ENCODE measurements at places on chromosomes 13 and 19.

- no peak for DNase-seq
These were observed 66.9 kb downstream of the MICU2 start for GRCh38 chr13:21537105-21537504.

DNA sequence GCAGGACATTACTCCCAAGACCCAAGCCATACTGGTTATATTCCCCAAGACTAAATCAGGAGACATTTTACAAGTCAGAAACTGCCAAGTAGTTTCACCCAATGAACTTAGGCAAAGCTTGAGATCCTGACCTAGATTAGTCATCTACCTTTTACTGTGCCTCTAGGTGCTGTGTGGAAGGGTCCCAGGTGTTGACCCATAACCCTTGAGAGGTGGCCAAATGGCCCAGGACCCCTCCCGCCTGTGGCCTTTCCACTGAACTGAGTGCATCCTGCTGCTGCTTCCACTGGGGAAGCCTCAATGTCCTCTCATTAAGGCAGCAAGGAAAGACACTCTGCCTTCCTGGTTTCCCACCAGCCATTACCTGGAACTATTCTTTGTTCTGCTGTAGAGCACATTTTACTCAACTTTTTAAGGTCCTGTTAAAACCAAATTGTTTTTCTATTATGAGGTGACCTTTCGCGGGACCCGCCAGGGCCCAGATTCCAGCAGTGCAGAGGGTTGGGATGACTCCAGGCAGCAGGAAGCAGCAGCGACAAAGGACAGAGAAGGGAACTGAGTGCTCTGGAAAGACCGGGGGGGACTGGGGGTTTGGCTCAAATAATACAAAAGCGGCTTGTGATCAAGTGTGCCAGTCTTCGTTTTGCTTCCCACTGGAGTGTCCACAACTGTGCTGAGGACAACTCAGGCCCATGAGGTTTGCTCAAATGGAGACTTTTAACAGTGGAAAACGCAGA is 27.1 kb downstream of the ANKRD10 start:
- no peak for DNase-seq

DNA sequence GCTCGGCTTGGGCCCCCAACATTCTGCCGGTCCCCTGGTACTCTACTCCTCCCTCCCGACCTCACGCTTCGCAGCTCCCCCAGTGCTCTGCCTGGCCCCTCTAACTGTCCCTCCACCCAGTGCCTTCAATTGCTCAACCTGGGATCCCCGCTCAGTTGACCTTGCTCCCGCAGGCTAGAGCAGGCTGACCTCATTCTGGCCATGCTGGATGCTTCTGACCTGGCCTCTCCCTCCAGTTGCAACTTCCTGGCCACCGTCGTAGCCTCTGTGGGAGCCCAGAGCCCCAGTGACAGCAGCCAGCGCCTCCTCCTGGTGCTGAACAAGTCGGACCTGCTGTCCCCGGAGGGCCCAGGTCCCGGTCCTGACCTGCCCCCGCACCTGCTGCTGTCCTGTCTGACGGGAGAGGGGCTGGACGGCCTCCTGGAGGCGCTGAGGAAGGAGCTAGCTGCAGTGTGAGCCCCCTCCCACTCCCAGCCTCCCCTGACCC is 3.6 kb downstream of the GTPBP3 start:
- DNase-seq, result no peak

- DNase-seq, result no peak
These were observed 580 bp downstream of the AP2A1 start for GRCh38 chr19:49767381-49767780.

- DNase-seq, result peak; percentile 42
These were observed 4.8 kb downstream of the FCHO1 start for GRCh38 chr19:17755977-17756670.

GRCh38 chr13:28958018-28958417 is 137.9 kb downstream of the MTUS2 start:
- no peak for DNase-seq

DNA sequence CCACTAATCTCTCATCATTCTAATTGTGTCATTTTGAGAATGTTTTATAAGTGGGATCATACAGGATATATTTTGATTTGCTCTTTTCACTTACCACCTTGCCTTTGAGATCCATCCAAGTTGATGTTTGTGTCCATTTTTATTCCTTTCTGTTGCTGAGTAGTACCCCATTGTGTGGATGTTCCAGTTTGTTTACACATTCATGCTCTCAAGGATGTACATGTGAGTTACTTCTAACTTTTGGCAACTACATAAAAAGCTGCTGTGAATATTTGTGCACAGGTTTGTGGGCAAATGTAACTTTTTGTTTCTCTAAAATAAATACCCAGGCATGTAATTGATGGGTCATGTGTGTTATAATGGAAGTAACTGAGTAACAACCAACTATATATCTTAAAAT is 64.9 kb downstream of the RFC3 start:
- no peak for DNase-seq

DNA sequence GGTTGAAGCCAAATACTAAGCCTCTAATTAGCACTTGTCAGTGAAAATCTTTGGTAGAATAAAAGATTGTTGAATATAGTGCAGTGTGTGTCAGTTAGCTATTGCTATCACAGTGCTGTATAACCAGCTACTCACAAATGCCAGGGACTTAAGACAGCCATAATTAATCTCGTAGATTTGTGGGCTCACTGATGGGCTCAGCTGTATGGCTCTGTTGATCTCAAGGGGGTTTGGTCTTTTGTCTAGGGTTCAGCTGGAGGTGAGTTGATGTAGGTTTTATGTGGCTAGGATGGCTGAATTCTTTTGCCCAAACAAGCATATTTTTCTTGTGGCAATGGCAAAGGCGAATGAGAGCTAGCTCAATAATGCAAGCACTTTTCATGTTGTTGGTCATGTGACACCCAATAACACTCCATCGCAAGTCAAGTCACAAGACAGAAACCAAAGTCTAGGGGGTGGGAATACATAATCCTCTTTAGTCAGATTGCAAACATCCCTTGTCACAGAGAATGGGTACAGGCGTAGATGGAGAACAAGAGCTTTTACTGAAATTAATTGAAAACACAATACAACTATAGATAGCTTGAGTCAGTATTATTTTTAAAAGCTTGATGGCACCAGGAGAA is 121.7 kb upstream of the EDNRB start:
- no peak for DNase-seq

DNA sequence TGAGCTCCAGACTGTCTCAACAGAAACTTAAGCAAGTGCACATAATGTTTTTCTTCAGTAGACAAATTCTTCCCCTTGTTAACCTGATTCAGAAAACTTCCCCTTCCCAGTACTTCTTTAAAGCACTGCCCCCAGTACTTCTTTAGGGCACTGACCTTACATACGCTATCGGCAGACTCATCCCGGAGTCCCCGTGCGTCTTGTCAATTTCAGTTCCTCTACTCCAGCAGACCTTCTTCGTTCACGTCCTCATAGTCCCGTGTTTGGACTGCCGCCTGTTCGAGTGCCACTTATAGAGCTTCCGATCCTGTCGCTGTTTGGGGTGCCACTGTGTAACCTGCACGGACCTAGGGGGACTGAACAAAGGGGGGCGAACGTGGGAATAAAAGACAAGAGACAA is 29.0 kb downstream of the ZNF627 start:
- DNase-seq, result no peak

- DNase-seq, result no peak
These were observed 727.4 kb upstream of the SLITRK1 start for GRCh38 chr13:84609716-84610115.

DNA sequence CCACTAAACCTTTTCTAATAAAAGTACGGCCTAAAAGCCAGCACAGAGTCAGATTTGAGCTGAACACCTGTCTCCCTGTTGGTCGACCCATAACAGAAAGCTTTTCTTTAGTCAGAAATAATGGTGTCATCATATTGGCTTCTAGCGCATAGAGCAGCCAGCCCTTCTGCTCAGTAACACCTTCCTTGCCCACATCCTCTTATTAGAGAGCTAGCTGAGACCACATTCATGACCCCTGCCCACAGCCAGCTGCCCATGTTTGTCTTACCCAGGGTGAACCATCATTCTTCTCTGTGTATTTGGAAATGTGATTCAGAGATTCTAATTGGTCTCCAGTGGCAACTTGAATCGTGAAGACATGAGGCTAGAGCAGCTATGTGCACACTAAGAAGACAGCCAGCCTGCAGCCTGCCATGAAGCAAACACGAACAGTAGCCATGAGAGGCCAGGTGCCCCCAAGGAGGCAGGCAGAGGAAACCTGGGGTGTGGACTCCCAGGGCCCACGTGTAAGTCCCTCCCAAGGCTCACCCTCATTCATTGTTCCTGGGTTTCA is 82.3 kb upstream of the PDCD5 start:
- no peak for DNase-seq

- DNase-seq, result no peak
These were observed 671 bp upstream of the SLC46A3 start for GRCh38 chr13:28719227-28720055.

GRCh38 chr13:23799945-23800344 is 89.3 kb downstream of the MIPEP start:
- no peak for DNase-seq

- no peak for DNase-seq
These were observed 39.8 kb upstream of the MBNL2 start for GRCh38 chr13:97182111-97182890.

- no peak for DNase-seq
These were observed 46.4 kb downstream of the N4BP2L1 start for GRCh38 chr13:32381539-32381938.

DNA sequence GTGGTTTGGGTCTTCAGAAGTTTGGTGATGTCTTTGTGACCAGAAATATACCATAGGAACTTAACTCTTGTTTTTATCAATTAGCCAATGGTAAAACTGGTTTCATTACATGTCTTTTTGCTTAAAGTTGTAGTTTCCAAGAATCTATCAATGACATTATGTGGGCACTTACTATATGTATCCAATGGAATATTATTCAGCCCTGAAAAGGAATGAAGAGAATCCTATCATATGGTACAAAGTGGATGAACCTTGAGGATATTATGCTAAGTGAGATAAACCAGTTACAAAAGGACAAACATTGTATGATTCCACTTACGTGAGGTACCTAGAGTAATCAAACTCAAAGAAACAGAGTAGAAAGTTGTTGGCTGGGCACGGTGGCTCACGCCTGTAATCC is 26.4 kb downstream of the RCBTB1 start:
- no peak for DNase-seq

DNA sequence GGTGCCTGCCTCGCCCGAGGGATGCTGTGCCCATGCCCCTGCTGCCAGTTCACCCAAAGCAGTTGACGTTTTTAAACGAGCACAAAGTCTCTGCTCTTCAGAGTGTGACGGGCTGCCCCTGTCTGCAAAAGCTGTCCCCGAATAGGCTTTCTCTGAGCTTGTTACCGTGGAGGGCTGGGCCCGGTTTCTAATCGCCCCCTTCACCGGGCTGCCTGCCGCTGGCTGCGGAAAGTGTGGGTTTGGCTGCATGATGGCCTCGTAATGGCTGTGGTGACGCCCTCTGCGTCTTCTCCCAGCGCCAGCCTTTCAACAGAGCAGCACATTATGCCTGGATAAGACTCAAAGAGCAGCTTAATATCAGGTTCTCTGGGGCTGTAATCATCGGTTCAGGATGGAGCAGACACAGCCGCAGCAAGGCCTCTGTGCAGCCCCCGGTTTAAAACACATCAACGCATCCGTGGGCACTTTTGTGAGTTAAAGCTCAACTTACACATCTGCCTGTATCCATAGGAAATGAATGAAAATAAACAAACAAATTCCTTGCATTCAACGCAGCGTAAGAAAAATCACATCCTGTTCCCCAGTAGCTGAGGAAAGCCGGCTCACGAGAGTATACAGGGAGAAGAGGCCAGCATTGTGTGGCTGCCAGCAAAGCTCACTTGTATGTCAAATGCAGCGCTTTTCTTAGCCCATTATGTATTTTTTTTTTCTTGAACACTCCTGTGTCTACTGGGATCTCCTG is 166.4 kb upstream of the SOX1 start:
- DNase-seq, result no peak
